ENCODE measurements at places on chromosomes 6 and 20. TPM values are rescaled to one million over a fixed set of nuclear protein-coding genes. Genes with fewer than 3 reads are reported as not detected.

The MUC21 gene
- total RNA-seq = not detected

The EYA4 gene
- total RNA-seq = 1.3 TPM

The MOXD1 gene
- total RNA-seq = 3.5 TPM

The CPXM1 gene
- total RNA-seq = 10.6 TPM

The PPP1R16B gene
- total RNA-seq = 0.41 TPM

The TRIM10 gene
- not detected for total RNA-seq

The MED20 gene
- total RNA-seq = 27.1 TPM

The ESR1 gene
- 0.05 TPM for total RNA-seq

The GMPR gene
- 2.0 TPM for total RNA-seq

The PNPLA1 gene
- not detected for total RNA-seq

The HTR1B gene
- total RNA-seq = 1.9 TPM

The NKAIN4 gene
- total RNA-seq = 162 TPM

The FILIP1 gene
- 2.0 TPM for total RNA-seq

The CD83 gene
- 1.6 TPM for total RNA-seq

The ALDH8A1 gene
- 0.41 TPM for total RNA-seq

The CDH26 gene
- total RNA-seq = 0.34 TPM

The RRAGD gene
- 3.8 TPM for total RNA-seq

The PTK6 gene
- 0.18 TPM for total RNA-seq

The PGK2 gene
- not detected for total RNA-seq

The DUSP15 gene
- 1.2 TPM for total RNA-seq

The CRIP3 gene
- total RNA-seq = not detected

The ADA gene
- 68.5 TPM for total RNA-seq

The MYBL2 gene
- total RNA-seq = 6.2 TPM
